ENCODE measurements at places on chromosomes 6 and 20.

DNA sequence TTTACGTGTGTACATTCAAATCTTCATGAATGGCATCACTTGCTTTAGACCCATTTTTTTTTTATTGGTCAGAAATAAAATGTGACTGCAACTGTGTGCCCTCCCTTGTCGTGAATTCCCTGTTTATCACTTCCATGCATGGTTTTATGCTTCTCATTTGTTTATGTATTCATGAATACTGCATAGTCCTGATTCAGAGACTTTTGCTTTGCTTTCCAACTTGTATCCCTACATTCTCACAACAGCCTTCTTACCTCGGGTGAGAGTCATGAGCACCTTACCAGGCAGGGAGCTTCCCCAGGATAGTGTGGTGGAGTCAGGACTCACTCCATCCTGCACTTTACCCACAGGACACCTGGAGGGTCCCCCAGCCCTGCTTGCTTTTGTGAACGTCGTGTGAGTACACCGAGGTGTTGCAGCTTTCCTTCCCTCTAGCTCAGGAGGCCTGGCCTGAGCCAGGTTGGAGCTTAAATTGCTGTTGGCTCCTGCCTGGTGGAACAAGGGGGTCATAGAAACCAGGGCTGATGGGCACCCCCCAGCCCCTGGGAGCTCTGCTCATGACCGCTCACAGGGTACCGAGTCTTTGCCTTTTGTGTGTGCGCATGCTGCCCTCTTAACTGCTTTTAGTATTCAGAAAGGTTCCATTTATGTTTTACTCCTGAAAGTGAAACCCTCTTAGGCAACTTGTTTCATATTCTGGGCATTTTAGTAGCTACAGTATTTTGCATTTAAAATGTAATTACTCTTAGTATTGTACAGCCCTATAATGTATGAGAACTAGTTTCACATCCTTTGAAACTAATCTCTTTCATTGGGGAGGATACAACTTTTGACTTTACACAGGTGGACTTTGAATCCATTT is 66.0 kb downstream of the CDS2 start:
- no peak for DNase-seq

GRCh38 chr6:128642132-128642531 is 121.7 kb upstream of the PTPRK start:
- no peak for DNase-seq

DNA sequence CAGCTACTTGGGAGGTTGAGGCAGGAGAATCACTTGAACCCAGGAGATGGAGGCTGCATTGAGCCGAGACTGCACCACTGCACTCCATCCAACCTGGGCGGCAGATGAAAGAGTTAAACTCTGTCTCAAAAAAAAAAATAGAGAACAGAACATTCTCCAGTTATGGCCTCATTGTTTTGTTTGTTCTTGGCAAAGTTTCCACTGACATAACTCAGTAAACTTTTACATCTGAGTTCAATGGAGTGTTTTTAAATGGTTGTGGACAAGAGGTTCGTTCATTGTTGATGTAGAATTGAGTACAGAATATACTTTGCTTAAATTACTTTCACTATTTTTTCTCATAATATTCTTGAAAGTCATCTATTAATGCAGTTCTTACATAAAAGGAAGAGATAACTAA is 42.2 kb upstream of the IFNGR1 start:
- DNase-seq = peak; percentile 51

DNA sequence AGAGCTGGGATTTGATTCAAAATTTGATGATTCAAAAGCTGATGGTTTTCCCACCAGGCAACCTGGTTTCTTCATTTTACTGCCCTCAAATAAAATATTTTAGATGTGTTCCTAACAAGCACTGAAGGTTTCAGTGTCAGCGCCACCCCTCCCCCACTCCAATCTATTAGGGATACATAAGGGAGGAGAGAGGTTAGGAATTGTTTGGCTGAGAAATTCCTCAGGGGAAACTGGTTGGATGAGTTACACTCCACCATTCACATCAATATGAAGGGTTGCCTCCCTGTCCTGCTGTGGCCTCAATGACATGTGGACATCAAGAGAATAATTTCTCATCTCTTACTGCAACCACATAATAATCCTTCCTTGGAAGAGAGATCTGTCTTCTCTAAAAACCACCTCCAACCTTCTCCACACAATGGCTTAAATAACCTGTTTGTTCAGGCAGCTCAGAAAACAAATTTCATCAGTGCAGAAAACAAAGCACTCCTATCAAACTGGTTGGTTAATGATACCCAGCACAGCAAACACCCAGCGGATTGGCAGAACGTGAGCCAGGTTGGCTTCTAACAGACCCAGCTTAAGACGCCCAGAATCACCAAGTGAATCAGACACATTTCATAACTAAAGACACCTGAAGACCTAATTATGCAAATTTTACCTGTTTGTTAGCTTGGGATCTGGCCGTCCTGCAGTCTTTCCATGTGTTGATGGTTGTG is 136.0 kb upstream of the SGK1 start:
- DNase-seq = no peak

DNA sequence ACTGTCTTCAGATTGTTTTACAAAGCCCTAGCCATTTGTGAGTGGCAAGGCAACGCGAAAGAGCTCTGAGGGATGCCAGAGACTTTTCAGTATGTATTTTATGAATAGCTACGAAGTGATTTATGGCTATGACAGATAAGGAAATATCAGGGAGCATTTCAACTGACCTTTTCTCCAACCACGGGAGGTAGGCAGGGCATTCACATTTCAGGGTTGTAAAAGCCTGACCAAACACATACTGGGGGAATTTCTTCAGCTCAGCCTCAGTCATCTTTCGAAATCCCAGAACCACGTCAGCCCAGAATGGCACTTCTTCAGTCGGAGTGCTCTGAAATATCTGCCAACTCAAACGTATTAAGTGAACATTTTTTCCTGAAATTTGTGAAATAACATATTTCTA is 10.8 kb downstream of the DDO start:
- no peak for DNase-seq

DNA sequence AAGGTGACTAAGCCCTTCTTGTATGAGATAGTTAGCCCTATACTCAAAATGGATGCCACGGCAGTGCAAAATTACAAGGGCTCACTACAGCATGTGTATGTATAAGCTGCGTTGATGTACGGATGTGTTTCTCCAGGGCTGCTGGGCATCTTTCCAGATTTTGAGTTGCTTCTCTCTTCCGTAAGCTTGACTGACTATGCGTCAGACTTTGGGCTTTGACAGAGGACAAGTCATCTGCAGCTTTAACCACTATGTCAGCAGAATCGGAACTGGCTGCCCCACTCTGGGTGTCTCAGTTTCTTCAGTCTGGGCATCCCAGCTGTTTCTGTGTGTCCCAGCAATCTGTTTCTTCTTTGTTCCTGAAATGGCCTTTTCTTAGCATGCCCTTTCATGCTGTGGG is 241.6 kb downstream of the BTBD3 start:
- DNase-seq = no peak

- DNase-seq = peak; percentile 42
These were observed 1.9 kb downstream of the PNRC1 start for GRCh38 chr6:89082486-89082891.

DNA sequence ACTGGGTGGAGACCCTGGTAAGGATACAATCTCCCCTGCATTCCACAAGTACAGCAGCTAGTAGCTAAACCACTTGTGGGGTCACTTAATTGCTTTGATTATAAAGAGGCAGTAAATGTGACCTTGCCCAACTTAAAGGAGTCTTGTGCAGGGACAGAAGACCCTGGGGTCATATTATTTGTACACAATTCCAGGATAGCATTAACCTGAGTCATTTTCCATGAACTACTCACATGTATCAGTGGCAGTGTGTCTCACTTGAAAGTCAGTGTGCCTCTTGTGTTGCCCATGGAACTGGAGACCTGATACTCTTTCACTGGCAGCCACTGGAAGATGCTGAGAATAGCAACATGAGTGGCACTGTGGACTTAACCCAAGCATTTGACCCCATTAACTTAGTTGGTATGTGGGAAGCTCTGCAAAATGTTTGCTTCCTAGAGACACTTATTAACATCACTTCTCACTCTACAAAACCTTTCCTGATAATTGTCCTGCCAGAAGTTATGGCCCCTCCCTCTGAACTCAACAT is 28.9 kb downstream of the CLIC5 start:
- DNase-seq = peak; percentile 65

- no peak for DNase-seq
These were observed 10.3 kb upstream of the VAPB start for GRCh38 chr20:58378704-58379103.

DNA sequence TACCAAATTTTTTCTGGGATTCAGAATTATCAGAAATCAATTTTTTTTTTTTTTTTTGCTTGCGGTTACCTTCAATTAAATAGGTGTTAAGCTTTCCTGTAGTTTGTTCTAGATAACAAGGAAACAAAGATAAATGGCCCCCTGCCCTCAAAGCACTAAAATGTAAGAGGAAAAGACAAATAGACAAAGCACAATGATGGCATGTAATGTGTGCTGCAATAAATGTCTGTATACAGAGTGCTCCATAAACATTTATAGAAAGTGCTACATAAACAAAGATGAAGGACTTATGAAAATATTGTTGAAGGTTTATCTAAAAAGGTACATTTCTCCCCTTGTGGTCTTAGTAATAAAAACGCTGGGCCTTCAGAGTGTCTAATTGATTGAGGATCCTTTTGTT is 384.6 kb downstream of the PKHD1 start:
- no peak for DNase-seq

DNA sequence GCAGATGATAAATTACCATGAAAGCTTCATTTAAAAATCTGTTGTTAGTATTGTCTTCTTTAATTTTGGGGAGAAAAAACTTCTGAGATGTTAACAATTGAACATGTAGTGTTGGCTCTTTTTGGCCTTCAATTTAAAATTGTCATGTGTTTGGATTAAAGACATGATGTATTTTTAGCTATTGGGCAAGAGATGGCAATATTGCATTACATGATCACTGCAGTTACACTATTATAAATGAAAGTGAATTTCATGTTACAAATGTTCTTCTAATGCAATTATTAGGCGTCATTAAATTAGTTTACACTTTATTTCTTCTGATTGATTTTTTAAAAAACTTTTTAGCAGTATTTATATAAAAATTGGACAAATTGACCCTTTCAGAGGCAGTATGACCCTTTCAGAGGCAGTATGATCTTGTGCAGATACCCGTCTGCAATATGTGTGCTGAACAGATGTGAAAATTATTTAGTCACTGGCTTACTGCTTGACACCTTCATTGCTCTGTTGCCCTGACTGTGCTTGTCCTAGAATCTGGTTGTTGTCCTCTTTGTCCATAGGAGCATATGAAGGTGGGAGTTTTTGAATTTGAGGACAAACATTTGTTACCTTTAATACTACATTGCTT is 25.8 kb downstream of the CDKAL1 start:
- no peak for DNase-seq

DNA sequence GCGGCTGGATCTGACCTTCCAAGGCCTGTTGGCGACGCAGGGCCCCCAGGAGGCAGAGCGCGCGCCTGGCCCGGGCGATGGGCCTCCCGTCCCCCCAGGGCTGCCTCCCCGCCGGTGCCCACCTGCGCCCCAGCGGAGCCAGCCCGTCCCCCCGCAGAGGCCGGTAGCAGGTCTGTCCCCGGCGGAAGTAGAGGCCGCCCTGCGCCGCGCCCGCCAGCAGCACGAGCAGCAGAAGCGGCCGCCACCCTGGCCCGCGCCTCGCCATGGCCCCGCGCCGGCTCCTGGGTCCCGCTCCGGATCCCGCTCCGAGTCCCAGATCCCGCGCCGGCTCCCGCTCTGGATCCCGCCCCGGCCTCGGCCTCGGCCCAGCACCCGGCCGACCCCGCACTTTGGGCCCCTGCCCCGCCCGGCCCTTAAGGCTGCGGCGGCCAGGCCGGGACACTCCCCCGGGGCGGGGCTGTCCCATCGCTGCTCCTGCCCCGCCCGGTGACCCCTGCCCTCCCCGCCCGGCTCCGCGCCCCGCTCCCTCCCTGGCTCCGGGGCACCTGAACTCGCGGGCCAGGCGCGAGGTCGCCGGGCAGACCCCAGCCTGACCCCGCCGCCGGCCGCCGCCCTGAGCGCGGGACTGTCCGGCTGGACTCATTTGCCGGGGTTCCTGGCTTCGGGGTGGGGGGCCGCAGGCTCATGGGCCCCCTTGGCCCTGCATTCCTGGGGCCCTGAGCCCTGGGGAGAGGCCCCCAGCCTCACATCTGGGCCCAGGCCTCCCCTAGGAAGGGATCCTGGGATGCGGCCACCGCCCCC is at the start of gene CTSZ:
TSS of gene CTSZ (minus strand) at position 391 of the 801 bp plus-strand sequence. CDS start at position 265, 126 bp downstream.
- peak; percentile 68 for DNase-seq

GRCh38 chr20:24627926-24628325 is 158.5 kb downstream of the SYNDIG1 start:
- no peak for DNase-seq

DNA sequence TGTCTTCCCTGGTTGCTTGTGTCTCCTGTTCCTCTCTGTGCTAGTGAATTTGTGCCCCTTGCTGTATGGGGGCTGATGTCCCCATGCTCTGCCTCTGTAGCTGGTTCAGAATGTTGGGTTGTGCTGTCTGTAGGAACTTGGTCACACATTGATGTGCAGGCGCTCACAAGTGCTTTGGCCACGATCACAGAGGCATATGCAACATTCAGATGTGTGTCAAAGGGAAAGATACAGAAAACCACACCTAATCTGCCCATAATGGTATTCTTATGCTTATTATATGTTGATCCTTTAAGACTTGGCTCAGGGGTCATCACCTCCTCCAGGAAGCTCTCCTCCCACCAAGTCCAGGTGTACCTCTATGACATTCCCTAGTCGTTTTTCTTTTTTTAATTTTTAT is 17.1 kb upstream of the DHX35 start:
- no peak for DNase-seq

GRCh38 chr6:12265296-12265695 is 24.9 kb upstream of the EDN1 start:
- DNase-seq = no peak

- no peak for DNase-seq
These were observed 35.9 kb downstream of the PHACTR3 start for GRCh38 chr20:59640267-59640666.

DNA sequence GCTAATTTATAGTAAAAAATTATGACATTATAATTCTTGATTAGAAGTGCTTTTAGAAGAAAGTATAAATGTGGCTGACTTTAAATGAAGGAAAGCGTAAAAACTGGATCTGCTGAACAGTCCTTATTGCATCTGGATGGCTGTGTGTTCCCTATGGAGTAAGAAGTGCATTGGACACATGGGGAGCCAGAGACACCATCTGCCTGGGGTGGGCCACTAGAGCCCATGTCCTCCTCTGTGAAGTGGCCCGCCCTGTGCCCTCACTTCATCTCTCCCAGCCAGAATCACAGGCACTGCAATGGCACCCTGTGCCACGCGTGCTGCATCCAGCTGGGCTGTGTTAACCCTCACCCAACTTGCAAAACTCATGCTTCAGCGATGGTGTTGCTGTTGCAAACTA is 13.2 kb upstream of the SFT2D1 start:
- DNase-seq = no peak

DNA sequence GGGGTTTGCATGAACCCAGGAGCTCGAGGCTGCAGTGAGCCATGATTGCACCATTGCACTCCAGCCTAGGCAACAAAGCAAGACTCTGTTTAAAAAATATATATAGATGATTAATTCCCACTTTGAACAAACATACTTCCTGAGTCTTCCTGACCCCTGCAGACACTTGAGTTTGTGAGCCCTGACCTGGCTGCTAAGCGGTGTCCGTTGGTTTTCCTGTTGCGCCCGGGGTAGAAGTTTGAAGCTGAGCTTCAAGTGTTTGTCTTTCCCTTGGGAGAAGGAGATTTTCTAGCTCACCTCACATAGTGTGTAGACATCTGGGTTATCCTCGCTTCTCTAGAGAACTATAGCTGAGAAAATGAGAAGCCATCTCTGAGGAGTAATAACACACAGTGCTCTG is 11.7 kb upstream of the BCAS1 start:
- no peak for DNase-seq

Data from kidney tubule cell (primary cell).